SHP77 treated with DMSO at 0.1 percent for 48 hours (cell line): ENCODE measurements at places on chromosomes 1 and 21.
A peak's percentile ranks its signal among the peaks of the same experiment; 100 is the strongest.

- peak; percentile 63 for DNase-seq
These were observed 3.0 kb downstream of the TTC24 start for GRCh38 chr1:156582388-156583017.

GRCh38 chr1:230141021-230141648 is 74.1 kb downstream of the GALNT2 start:
- no peak for DNase-seq

DNA sequence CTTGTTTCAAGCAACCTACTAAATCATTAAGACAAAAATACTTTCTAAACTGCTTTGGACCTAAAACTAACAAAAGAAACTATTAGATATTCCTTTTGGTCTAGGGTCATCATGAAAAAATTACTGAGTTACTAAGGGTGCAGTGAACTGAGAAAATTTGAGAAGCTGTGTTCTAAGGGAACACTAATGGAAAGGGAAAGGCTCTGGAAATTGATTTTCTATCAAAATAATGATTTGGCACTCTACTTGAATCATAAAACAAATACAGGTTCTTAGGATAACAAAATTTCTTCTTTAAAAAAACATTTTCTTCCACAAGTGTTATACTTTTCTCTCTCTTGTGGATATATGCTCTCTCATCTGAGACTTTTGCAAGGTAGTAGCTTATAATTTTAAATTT is 213.5 kb downstream of the DNAH14 start:
- no peak for DNase-seq

DNA sequence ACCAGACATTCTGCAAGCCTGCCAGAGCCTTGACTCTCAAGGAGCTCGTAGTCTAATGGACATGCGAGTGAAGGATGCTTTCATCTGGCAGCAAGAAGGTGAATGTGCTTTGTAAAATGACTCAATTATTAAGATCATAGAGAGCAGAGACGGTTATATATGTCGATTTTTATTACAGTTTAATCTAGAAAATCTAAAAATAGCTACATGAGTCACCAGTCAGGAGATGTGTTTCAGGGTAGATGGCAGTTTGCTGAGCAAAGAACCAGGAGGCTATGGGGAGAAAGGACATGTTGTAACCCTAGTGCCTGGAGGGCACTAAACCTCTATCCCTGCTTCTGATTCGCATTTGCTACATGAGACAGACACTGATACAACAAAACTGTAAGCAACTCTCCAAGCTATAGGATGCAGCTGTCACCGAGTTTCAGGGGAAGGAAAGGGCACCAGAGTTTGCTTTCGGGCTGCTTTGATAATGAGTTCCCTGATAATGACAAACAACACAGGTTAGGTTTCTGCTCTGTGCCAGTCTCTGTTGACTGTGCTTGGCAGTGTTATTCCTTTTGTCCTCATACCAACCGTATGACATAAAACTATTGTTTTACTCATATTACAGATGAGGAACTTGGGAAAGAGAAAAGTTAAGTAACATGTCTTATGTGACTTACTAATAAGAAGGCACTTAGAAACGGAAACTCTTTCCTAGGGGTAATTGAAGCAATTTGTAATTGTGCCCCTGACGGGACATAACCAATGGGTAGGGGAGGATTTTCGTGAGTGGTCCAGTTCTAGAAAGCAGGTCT is 43.2 kb downstream of the C1orf198 start:
- peak; percentile 30 for DNase-seq

GRCh38 chr21:29166323-29166722 is 35.9 kb downstream of the MAP3K7CL start:
- DNase-seq = no peak

DNA sequence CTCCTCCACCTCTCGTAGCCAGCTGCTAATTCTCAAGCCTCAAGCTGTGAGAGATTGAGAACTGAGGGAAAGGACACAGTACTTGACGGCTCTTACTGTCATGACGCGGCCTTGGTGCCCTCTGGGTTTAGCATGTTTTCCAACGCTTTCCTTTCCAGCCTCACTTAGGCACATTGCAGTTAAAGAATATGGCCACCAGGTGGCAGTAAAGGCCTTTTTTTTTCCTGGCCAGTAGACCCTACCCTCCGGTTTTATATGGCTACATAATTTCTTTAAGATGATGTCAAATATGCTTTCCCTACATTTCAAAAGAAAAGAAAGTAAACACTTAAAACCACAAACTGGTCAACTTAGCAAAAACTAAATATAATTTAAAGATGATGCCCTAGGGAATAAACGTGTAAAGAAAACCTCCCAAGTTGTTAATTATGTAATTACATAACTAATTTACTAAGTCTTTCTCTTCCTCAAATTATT is 56.8 kb upstream of the PRDX6 start:
- peak; percentile 46 for DNase-seq

- no peak for DNase-seq
These were observed 34.0 kb upstream of the SSX2IP start for GRCh38 chr1:84724128-84724860.

DNA sequence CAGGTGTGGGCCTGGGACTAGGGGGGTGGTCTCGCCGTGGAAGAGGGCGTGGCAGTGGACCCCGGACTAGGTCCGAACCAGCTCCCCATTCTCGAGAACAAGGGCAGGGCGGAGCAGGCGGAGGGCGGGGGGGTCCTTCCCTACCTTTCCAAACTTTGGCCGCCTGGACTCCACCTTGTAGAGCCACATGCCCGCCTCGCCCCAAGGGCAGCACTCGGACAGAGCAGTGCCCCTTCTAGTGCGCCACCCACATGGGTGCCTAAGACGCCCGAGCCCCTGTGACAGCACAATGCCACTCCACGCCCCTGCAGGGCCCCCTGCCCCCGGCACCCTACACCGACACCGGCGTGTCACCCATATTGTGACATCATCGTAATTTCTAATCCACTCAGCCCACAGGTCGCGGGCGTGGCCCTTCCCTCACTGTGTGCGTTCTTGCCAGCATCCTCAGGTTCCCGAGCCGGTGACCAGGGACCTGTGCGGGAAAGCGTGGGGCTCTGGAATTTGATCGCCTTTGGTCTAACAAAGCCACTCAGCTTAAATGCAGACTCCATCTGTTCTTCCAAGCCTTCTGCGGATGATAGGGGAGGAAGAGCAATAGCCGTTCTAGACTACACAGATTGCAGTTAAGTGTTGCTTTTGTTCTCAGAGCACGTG is 553 bp upstream of the STMN1 start:
- DNase-seq = peak; percentile 36

DNA sequence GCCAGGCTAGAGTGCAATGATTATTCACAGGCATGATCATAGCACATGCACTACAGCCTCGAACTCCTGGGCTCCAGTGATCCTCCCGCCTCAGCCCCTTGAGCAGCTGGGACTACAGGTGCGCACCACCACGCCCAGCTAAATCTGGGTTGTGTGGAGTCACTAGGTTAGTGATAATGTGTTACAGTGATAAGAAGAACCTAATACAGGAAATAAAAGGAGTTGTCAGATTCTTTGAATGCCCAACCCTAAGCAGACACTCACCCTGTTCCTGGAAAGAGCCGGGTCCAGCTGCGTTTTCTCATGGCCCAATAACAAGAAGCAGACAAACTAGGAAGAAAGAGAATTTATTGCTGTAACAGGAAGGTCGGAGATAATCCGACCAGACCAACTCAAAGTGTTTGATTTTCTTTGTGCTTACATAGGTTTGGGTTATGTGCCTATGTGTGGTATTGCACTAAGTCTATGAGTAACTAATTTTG is 8.8 kb downstream of the IFNGR2 start:
- DNase-seq = no peak

- no peak for DNase-seq
These were observed 28.5 kb upstream of the PAXBP1 start for GRCh38 chr21:32800056-32800455.

GRCh38 chr1:227885648-227886502 is 61.9 kb downstream of the WNT9A start:
- DNase-seq = no peak
